Activated CD4-positive, alpha-beta memory T cell treated with anti-CD3 and anti-CD28 coated beads for 36 hours (primary cell): ENCODE measurements at places on chromosomes 13 and 19. TPM values are rescaled to one million over a fixed set of nuclear protein-coding genes. Genes with fewer than 3 reads are reported as not detected.

- no peak for DNase-seq
- peaks cover 41% of the 10 kb centered on the region for H3K4me1 ChIP-seq
- peak overlapping the region; percentile 44 for H3K4me3 ChIP-seq
- peaks cover 63% of the 10 kb centered on the region for H3K27me3 ChIP-seq
- H3K36me3 ChIP-seq = peaks cover 10% of the 10 kb centered on the region
Observed at GRCh38 chr13:57629391-57629804, 2.1 kb upstream of the PCDH17 start.

DNA sequence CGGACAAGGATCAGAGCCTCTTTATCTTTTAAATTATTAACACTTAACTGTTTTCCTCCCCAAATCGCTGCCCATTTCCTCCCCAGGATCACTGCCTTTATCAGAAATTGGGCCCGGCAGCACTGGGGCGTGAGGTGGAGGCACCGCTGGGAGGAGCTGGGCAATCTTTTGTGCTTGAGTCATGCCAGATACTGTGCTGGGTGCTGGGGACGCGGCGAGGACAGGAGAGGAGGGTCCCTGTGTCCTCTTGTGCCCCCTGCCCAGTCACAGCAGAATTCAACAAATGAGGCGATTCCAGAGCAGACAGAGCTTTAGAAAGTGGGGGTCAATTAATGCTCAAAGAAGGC lies 347.8 kb downstream of the ZNF536 start:
- peaks cover 4% of the 10 kb centered on the region for H3K27me3 ChIP-seq
- H3K4me1 ChIP-seq = peaks cover 6% of the 10 kb centered on the region
- H3K27ac ChIP-seq = no peak overlapping the region
- no peak for DNase-seq

GRCh38 chr19:4473763-4474513 lies 1.8 kb downstream of the HDGFL2 start:
- H3K4me1 ChIP-seq = peaks cover 21% of the 10 kb centered on the region
- no peak for DNase-seq
- H3K27me3 ChIP-seq = no peaks in the 10 kb centered on the region

GRCh38 chr13:107450931-107451330 lies 764.4 kb downstream of the LIG4 start:
- no peaks in the 10 kb centered on the region for H3K36me3 ChIP-seq
- no peak overlapping the region for H3K27ac ChIP-seq
- DNase-seq = no peak
- H3K4me1 ChIP-seq = no peaks in the 10 kb centered on the region

DNA sequence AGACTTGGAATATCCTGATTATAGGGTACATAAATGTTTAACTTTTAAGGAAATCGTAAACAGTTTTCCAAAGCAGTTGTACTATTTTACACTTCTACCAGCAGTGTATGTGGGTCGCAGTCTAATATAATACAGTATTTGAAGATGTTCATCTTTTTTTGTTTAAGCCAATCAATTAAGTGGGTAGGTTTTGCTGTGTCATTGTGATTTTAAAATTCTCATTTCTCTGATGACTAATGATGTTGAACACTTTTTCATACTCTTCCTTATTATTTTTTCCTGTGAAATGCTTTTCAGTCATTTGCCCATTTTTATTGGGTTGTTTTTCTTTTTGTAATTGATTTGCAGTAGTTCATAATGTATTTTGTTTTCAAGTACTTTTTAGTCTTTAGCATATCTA lies 2689.7 kb downstream of the PCDH9 start:
- H3K27ac ChIP-seq = no peak overlapping the region
- no peak for DNase-seq
- no peaks in the 10 kb centered on the region for H3K36me3 ChIP-seq
- no peak overlapping the region for H3K4me3 ChIP-seq
- no peaks in the 10 kb centered on the region for H3K27me3 ChIP-seq
- H3K4me1 ChIP-seq = no peaks in the 10 kb centered on the region

- peak overlapping the region; percentile 87 for H3K4me3 ChIP-seq
- H3K36me3 ChIP-seq = peaks cover 2% of the 10 kb centered on the region
- H3K4me1 ChIP-seq = peaks cover 37% of the 10 kb centered on the region
- peak overlapping the region; percentile 86 for H3K27ac ChIP-seq
- no peaks in the 10 kb centered on the region for H3K27me3 ChIP-seq
Observed at GRCh38 chr19:1905863-1906375, 720 bp downstream of the ADAT3 start.

- peaks cover 5% of the 10 kb centered on the region for H3K36me3 ChIP-seq
- DNase-seq = peak; percentile 72
- no peak overlapping the region for H3K4me3 ChIP-seq
- H3K4me1 ChIP-seq = peaks cover 33% of the 10 kb centered on the region
- H3K27me3 ChIP-seq = no peaks in the 10 kb centered on the region
Observed at GRCh38 chr19:14536926-14537692, 7.7 kb downstream of the TECR start.

GRCh38 chr19:50632151-50632835 lies 7.4 kb downstream of the SYT3 start:
- no peaks in the 10 kb centered on the region for H3K4me1 ChIP-seq
- H3K36me3 ChIP-seq = peaks cover 4% of the 10 kb centered on the region
- H3K27ac ChIP-seq = no peak overlapping the region
- H3K27me3 ChIP-seq = peaks cover 27% of the 10 kb centered on the region
- H3K4me3 ChIP-seq = no peak overlapping the region

DNA sequence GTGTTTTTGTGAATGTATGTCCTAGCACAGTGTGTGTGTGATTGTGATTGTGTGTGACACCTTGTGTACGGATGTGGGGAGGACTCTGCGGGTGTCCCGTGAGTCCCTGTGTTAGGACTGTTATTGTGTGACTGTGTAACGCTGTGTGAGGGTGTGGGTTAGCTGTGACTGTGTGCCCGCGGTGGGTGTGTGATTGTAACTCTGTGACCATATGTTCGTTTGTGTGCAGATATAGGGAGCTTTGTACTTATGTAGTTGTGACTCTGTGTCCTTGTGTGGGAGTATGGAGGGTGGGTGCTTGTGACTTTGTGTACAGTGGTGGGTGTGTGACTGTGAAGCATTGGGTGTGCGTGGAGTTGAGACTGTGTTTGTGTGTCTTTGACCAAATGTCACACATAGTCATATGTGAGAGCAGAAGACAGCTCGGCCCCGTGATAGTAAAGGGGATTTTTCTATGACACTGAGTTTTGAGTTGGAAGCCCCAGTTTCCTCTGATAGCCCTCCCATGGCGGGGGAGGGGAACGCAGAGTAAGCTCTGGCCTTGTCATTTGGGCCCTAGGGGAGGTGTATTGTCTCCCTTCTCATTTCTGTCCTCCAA lies 949 bp upstream of the ZNF260 start:
- H3K36me3 ChIP-seq = peaks cover 52% of the 10 kb centered on the region
- H3K27ac ChIP-seq = peak overlapping the region; percentile 95
- H3K4me3 ChIP-seq = peak overlapping the region; percentile 99
- H3K27me3 ChIP-seq = no peaks in the 10 kb centered on the region
- DNase-seq = peak; percentile 64

Gene ZNF805
- 6.9 TPM for total RNA-seq

DNA sequence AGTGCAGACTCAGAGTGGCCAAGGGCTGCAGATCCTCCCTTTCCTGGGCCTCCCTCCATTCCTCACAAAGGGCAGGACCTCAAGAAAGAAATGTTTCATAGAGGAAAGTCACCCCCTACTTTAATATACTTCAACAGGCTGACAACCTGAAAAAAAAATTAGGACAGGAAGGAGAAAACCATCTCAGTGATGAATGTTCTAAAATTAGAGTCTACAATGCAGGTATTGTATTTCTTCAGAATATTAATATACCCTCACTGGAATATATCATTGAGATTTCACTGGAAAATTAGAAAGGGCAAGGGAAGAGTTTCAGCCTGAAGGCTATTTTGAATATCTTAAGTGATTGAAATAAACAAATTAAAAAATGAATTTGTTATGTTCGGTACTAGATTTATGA lies 176.9 kb downstream of the DNAJC15 start:
- no peak overlapping the region for H3K27ac ChIP-seq
- H3K36me3 ChIP-seq = no peaks in the 10 kb centered on the region
- no peak overlapping the region for H3K4me3 ChIP-seq
- DNase-seq = no peak

Gene CADM4
- total RNA-seq = 0.39 TPM

Gene PCSK4
- 1.5 TPM for total RNA-seq

GRCh38 chr19:42199440-42200115 lies 17.9 kb downstream of the DEDD2 start:
- peak; percentile 86 for DNase-seq
- H3K4me3 ChIP-seq = peak overlapping the region; percentile 65
- peaks cover 47% of the 10 kb centered on the region for H3K36me3 ChIP-seq
- no peaks in the 10 kb centered on the region for H3K27me3 ChIP-seq
- peak overlapping the region; percentile 98 for H3K27ac ChIP-seq

Gene CD79A
- total RNA-seq = 1.5 TPM

GRCh38 chr13:80235967-80236302 lies 105.0 kb downstream of the SPRY2 start:
- H3K4me1 ChIP-seq = no peaks in the 10 kb centered on the region
- no peaks in the 10 kb centered on the region for H3K36me3 ChIP-seq
- DNase-seq = no peak
- H3K27ac ChIP-seq = no peak overlapping the region
- no peak overlapping the region for H3K4me3 ChIP-seq

- H3K4me3 ChIP-seq = no peak overlapping the region
- no peak overlapping the region for H3K27ac ChIP-seq
- peaks cover 1% of the 10 kb centered on the region for H3K36me3 ChIP-seq
- DNase-seq = no peak
Observed at GRCh38 chr19:48081106-48081505, 29.5 kb downstream of the PLA2G4C start.

DNA sequence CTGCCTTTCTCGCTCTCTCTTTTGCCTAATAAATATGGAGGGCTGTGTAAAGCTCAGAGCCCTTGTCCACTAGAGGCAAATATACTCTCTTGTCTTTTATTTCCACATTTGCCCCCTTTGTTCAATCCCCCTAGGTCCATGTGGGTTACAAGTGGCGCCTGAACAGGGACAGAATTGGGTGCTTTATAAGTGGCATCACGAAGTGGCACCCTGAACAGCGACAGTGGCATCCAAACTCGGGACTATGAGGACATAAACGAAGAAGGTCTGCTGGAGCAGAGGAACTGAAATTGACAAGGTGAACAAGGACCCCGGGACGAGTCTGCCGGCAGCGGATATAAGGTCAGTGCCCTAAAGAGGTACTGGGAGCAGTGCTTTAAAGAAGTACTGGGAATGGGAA lies 4.3 kb upstream of the ZNF610 start:
- H3K4me1 ChIP-seq = peaks cover 7% of the 10 kb centered on the region
- no peak overlapping the region for H3K27ac ChIP-seq
- no peak for DNase-seq
- H3K36me3 ChIP-seq = peaks cover 34% of the 10 kb centered on the region
- H3K4me3 ChIP-seq = no peak overlapping the region

DNA sequence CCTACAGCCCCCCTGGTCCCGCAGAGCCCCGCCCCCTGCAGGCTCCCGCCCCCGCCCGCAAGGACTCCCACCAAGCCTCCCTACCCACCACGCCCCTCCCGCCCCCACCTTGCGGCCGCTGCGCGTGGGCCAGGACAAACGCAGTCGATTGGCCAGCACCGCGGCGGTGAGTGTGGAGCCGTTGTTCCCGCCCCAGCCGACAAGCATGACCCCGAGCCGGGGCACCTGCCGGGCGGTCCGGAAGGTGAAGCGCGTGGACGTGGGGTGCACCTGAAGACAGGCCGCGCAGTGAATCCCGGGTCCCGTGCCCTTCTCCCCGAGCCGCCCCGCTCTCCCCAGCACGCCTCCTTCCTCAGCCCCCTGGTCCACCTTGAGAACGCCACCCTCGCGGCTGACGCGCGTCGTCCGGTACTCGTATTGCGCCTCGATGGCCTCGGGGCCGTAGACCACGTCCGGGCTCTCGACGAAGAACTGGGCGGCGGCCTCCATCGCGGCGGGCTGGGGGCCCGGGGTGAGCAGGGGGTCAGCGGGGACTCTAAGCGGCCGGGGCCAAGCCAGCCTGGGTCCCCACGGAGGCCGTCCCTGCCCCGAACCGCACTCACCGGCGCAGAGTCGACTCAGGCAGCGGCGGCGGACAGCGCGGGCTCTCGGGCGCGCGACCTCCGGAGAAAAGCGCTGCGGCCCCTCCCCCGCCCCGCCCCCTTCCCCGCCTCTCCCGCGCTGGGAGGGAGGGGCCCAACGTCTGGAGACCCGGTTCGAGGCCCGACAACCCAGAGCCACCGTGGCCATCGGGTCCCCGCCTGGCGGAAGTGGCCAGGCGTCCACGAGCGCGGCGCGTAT lies at the start of gene ISYNA1:
Gene ISYNA1 (minus strand): TSS at position 643 of the 840 bp plus-strand sequence. CDS start 154 bp downstream, at position 489.
- no peak within 1 kb of the TSS for H3K27ac ChIP-seq
- peak; percentile 65 for DNase-seq
- H3K4me3 ChIP-seq = peak within 1 kb of the TSS; percentile 65
- H3K27me3 ChIP-seq = no peaks in the 10 kb centered on the region

DNA sequence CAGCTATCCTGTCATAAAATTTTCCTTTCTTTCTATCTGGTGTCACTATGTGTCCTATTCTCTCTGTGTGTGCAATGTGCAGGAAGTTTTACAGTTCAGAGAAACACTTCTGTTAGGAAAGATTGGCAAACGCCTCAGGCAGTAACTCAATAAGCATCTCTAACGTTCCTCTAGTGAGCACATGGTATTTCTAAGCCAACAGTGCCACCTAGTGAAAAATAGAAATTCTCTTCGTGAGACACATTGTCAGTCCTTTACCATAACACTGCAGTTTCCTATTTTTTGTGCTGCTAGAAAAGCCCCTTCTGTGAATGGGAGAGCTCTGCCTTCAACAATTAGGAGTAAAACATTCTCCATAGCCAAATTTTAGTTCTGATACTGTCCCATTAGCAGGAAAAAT lies 50.7 kb downstream of the ZNF723 start:
- no peak overlapping the region for H3K4me3 ChIP-seq
- no peak overlapping the region for H3K27ac ChIP-seq
- no peak for DNase-seq
- no peaks in the 10 kb centered on the region for H3K36me3 ChIP-seq
- H3K4me1 ChIP-seq = no peaks in the 10 kb centered on the region

Gene ZSCAN22
- total RNA-seq = 3.1 TPM

DNA sequence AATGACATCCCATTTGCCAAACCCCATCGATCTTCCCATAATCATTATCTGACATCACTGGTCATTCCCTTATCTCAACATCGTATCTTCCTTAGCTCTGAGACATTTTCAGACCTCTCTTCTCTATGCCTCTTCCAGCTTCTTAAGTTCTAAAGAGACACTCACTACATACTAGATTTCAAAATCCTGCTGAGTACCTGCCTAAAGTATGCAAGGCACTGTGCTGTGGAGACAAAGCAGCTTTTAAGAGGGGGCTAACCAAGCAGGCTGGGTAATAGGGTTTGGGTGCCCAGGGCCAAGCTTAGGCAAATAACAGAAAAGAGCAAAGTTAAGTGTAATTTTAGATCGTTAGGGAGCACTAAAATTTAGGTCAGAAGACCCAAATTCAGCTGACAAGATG lies 3.4 kb upstream of the POMP start:
- H3K4me3 ChIP-seq = no peak overlapping the region
- no peaks in the 10 kb centered on the region for H3K27me3 ChIP-seq
- peaks cover 10% of the 10 kb centered on the region for H3K36me3 ChIP-seq
- peaks cover 35% of the 10 kb centered on the region for H3K4me1 ChIP-seq
- DNase-seq = no peak

Gene ZNF841
- total RNA-seq = 17.0 TPM

DNA sequence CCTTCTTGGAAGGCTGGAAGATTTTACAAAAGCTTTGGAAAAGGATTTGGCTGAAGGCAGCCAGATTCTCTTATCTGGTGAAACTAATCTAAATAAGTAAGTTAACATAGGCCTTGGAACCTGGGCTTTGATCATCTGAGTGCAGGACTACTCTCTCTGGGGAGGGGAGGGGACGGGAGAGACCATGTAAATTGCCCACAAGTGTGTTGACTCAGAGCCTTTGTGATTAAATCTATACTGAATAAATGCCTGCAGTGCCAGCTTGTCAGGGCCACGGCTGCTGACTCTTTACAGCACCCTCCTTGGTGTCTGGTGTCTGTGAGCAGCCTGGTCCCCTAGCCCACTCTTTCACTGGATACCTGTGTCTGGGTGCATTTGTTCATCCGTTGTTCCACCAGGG lies 251.4 kb downstream of the ITGBL1 start:
- no peak for DNase-seq
- H3K27ac ChIP-seq = no peak overlapping the region
- no peak overlapping the region for H3K4me3 ChIP-seq
